Lung (tissue), 17 donors: ENCODE measurements at places on chromosomes 7 and 10.
A peak's percentile ranks its signal among the peaks of the same experiment; 100 is the strongest.

DNA sequence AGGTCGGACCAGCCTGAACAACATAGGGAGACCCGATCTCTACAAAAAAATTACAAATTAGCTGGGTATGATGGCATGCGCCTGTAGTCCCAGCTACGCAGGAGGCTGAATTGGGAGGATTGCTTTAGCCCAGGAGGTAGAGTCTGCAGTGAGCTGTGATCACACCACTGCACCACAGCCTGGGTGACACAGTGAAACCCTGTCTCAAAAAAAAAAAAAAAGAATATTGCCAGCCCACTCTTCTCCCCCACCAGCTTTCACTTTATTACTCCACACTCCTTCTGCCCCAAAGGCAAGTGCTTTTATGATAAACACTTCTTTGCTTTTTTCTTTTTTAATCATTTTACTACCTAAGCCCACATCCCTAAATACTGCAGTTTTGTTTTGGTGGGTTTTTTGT lies 14.8 kb downstream of the RAB19 start:
- H3K27me3 ChIP-seq = no peaks in the 10 kb centered on the region
- H3K27ac ChIP-seq = no peak overlapping the region

DNA sequence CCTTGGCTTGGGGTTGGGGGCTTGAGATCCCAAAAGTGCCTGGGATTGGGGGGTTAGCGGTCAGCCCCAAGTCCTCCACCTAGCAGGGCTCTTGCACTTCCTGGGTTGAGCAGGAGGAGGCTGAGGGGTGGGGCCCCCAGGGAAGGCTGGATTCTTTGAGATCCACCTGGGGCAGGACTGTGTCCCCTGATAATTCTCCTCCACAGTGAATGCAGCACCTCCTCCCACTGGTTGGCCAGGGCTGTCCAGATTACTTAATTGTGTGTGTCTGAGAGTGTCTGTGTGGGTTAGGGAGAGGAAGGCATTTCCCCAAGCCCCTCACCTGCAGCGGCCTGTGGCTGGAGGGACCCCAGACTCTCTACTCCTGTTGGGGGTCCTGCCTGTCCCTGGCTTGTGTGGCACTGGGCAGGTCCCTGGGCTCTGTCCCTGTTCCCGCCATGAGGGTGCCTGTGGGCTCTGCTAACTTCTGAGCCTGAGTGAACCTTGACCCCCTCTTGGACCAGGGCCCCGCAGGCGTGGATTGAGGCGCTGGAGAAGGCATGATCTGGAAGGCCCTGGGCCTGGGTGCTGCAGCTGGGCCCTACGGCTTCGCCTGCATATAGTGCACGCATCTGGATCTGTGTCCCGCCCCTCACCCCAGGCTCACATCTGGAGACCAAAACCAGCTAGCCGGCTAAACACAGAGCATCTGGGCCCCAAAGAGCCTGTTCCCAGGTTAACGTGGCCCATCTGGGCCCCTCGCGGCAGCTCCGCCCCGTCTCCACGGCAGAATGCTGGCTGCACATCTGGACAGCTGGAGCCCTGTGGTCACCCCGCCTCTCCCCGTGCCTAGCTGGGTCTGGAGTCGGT lies 10.4 kb downstream of the TMEM270 start:
- no peak for DNase-seq
- H3K4me1 ChIP-seq = peaks cover 11% of the 10 kb centered on the region
- H3K27me3 ChIP-seq = no peaks in the 10 kb centered on the region
- peak overlapping the region; percentile 34 for H3K27ac ChIP-seq
- H3K36me3 ChIP-seq = no peaks in the 10 kb centered on the region

DNA sequence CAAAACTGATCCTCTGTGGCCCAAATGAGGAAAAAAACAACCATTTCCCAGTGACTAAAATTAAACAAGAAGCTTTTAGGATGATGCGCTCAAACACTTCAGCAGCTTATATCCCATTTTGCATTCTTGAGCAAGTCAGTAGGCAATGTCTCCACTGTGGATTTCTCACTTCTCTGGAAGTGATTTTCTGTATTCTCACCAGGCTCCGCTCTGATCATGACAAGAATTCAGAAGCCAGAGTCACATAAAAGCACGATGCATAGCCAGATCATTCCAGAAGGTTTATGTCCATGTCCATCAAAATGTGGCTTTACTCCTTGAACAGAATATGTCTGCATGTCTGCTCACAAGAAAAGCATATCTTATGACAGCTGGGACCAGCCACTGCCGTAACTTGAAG lies 481.4 kb downstream of the ADRA2A start:
- no peaks in the 10 kb centered on the region for H3K4me1 ChIP-seq
- no peak overlapping the region for H3K4me3 ChIP-seq
- DNase-seq = no peak

GRCh38 chr7:155230169-155230593 lies 67.5 kb upstream of the INSIG1 start:
- H3K27ac ChIP-seq = no peak overlapping the region
- no peak overlapping the region for H3K4me3 ChIP-seq
- no peaks in the 10 kb centered on the region for H3K36me3 ChIP-seq
- DNase-seq = peak; percentile 42
- no peaks in the 10 kb centered on the region for H3K4me1 ChIP-seq

GRCh38 chr7:35792873-35793489 lies 7.9 kb upstream of the SEPTIN7 start:
- no peak overlapping the region for H3K4me3 ChIP-seq
- H3K36me3 ChIP-seq = no peaks in the 10 kb centered on the region
- no peaks in the 10 kb centered on the region for H3K27me3 ChIP-seq
- H3K4me1 ChIP-seq = no peaks in the 10 kb centered on the region

GRCh38 chr10:61859786-61860185 lies 41.7 kb upstream of the ARID5B start:
- no peaks in the 10 kb centered on the region for H3K4me1 ChIP-seq
- no peak for DNase-seq
- no peaks in the 10 kb centered on the region for H3K36me3 ChIP-seq
- H3K27me3 ChIP-seq = no peaks in the 10 kb centered on the region
